A549 treated with ZK216348 at 1 μM for 4 hours (cell line): ENCODE measurements at places on chromosomes 3 and 15. TPM values are rescaled to one million over a fixed set of nuclear protein-coding genes. Genes with fewer than 3 reads are reported as not detected.

KCNMB3 gene
- 0.89 to 2.2 TPM (median 1.5 TPM) in 5 replicates for total RNA-seq

TRPM1 gene
- not detected in 5 replicates for total RNA-seq

MYL3 gene
- 0.16 TPM in 1 of 5 replicates, not detected in the others for total RNA-seq

SPESP1 gene
- total RNA-seq: not detected in 5 replicates

NR1I2 gene
- not detected in 5 replicates for total RNA-seq

SIDT1 gene
- total RNA-seq: 0.42 to 0.90 TPM (median 0.58 TPM) in 5 replicates

CYP1A2 gene
- not detected in 5 replicates for total RNA-seq

CCR9 gene
- not detected in 5 replicates for total RNA-seq
